Stimulated activated CD8-positive, alpha-beta memory T cell treated with anti-CD3 and anti-CD28 coated beads, Interleukin-7, amount 100 ng/mL, for 1 hour (primary cell): ENCODE measurements at places on chromosomes 6 and 20.

- no peak for DNase-seq
Measured at GRCh38 chr6:108360919-108361311, 66.1 kb downstream of the AFG1L start.

DNA sequence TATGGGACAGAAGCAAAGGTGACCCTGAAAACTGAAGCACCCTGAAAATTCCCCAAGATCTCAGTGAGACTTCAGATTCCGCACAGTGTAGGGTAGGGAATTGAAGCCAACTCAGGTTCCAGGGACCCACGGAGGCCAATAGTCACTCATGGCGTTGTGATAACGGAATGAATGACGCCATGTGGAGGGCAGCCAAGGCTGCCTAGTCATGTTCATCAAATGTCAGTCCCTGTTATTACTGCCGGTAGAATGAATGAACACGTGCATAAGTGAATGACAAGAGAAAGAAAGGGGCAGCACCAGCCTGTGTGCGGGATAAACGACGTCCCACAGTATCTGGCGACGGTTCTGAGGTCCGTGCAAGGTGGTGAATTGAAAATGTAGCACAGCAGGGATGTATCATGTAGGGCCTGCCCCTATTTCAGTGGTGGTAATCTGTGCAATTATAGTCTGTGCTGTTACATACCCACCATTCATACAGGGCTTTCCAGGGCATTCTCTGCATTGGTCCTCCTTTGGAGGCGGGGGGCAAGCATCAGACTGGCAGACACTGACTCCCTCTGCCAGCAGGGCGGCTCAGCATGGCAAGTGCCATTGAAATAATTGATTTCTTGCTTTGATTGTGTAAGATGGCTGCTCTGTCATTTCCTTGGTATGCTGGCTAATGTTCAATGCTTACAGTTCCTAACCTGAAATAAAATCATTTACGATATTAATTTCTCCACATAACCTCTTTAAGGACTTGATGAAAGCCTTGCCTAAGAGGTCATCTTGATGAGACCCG, 386.9 kb downstream of the CDH4 start:
- no peak for DNase-seq

GRCh38 chr6:99016355-99016754, 68.6 kb upstream of the FBXL4 start:
- no peak for DNase-seq

GRCh38 chr6:17305219-17306001, 24.2 kb downstream of the RBM24 start:
- no peak for DNase-seq

DNA sequence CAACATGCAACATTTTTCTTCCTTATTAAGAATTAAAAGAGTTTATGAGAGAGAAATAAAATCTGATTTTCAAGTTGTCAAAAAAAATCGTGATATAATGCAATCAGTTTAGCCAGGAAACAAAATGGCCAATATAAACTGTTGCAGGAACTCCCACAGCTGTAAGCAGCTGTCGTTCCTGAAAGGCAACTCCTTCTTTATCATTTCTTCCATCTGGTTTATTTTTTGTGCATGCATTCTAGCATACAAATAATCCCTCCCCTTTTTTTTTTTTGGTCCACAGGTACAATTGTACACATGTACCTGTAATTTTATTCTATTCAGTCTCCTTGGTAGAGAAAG, 19.7 kb downstream of the TRAF3IP2 start:
- no peak for DNase-seq

- DNase-seq = no peak
Measured at GRCh38 chr6:74073429-74073828, 377.4 kb downstream of the CD109 start.

DNA sequence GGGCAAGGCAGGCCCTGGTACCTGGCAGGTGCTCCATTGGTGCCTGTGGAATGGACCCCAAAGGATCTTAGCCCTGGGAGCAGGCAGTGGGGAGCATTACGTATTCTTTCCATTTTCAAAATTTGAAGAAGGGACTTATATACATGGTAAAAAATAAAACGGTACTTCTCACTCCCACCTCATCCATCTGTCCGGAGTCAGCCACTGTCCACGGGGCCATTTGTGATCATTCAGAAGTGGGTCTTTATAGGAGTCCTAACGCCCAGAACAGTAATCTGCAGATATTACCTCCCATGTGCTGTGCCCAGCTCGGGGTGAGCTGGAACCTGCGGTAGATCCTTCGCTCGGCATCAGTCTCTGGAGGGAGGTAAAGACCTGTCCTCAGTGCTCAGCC, 110.4 kb downstream of the SYCP2 start:
- DNase-seq = no peak

DNA sequence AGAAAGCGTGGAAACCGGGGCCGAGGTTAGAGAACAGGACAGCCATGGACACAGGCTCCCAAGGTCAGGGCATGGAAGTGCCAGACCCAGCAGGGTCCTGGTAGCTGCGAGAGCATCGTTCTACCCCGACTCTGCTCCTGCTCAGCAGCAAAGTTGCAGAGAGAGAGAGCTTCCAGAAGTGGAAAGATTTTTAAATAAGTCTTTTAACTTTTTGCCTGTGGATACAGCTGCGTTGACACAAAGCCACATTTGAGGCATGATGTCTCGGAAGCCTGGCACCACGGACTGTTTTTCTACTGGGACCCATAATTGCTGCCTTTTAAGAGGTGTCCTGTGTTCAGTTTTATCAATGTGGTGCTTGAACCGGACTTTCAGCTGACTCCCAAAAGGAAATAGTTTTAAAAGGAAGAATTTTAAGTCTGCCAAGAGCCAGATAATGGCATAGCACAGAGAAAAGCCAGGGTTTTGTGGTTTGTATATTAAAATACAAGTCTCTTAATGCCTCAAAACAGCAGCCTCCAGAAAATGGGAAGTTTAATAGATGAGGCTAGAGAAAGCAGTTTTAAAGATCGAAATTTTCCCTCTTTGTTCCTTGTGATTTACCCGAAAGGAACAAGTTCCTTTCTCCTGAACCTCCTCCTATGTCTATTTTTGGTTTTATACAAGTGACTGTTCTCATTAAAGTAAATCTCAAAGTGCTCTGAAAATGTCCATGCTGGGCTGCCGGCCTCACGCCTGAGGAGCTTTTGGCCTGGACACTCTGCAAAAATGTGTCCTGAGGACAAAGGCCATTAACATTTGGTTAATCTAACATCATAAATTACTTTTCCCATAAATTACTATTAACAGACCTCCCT, 91.5 kb downstream of the RIN2 start:
- no peak for DNase-seq
